H9 (cell line): ENCODE measurements at places on chromosomes 11 and 22. TPM values are rescaled to one million over a fixed set of nuclear protein-coding genes. Genes with fewer than 3 reads are reported as not detected.

The GPHA2 gene
- total RNA-seq = 1.3 and 2.1 TPM in 2 replicates

The CARD16 gene
- not detected in 2 replicates for total RNA-seq

The FGF3 gene
- not detected in 2 replicates for total RNA-seq

GRCh38 chr11:44952500-44953260 is 2.0 kb upstream of the TP53I11 start:
- H3K4me1 ChIP-seq = peaks cover 9% of the 10 kb centered on the region
- H3K27ac ChIP-seq = no peak overlapping the region
- H3K27me3 ChIP-seq = no peaks in the 10 kb centered on the region
- H3K4me3 ChIP-seq = peak overlapping the region; percentile 51; the same call in 2 of the 3 replicates

GRCh38 chr11:132655187-132655855 is 877.0 kb downstream of the OPCML start:
- no peaks in the 10 kb centered on the region for H3K27me3 ChIP-seq
- no peaks in the 10 kb centered on the region for H3K36me3 ChIP-seq
- no peak overlapping the region for H3K4me3 ChIP-seq
- no peak for DNase-seq
- no peak overlapping the region for H3K27ac ChIP-seq

- no peaks in the 10 kb centered on the region for H3K4me1 ChIP-seq
- H3K27me3 ChIP-seq = no peaks in the 10 kb centered on the region
- H3K36me3 ChIP-seq = no peaks in the 10 kb centered on the region
These were observed 8.5 kb upstream of the SCYL1 start for GRCh38 chr11:65516135-65516968.

DNA sequence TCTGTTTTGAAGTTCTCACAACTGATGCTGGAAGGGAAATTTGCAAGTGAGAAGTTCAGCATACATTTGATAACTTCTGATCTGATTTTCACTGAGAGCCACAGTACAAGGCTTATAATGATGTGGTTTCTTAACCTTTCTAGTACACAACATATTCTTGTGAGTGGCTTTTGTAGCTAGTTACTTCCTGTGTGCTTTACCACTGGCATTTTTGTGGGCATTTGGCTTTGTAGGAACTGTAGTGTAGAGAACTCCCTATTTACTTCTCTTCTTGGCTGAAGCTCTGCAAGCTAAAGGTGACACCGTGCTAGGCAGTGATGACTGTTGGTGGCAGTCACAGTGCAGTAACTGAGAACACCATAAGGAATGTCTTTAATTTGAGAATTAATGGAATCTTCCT is 14.9 kb downstream of the USP47 start:
- no peak overlapping the region for H3K4me3 ChIP-seq
- no peaks in the 10 kb centered on the region for H3K27me3 ChIP-seq
- no peak overlapping the region for H3K27ac ChIP-seq
- no peak for DNase-seq

- no peaks in the 10 kb centered on the region for H3K27me3 ChIP-seq
- H3K4me3 ChIP-seq = no peak overlapping the region
- no peak overlapping the region for H3K27ac ChIP-seq
- no peak for DNase-seq
- no peaks in the 10 kb centered on the region for H3K36me3 ChIP-seq
These were observed 222.7 kb upstream of the SESN3 start for GRCh38 chr11:95453616-95454171.
